Stimulated activated memory B cell treated with anti-CD40 and anti-IgM and Interleukin-4, amounts not matched to agents 10 μg/mL and 1 μg/mL and 100 μg/mL, for 72 hours (primary cell): ENCODE measurements at places on chromosomes 1 and 21.
A peak's percentile ranks its signal among the peaks of the same experiment; 100 is the strongest.

GRCh38 chr1:115879977-115880376 lies 39.1 kb upstream of the NHLH2 start:
- no peak for ATAC-seq

- ATAC-seq: peak; percentile 4
Observed at GRCh38 chr21:45947296-45947695, 34.3 kb upstream of the COL6A1 start.

GRCh38 chr21:25625036-25625435 lies 14.0 kb upstream of the JAM2 start:
- ATAC-seq: no peak

DNA sequence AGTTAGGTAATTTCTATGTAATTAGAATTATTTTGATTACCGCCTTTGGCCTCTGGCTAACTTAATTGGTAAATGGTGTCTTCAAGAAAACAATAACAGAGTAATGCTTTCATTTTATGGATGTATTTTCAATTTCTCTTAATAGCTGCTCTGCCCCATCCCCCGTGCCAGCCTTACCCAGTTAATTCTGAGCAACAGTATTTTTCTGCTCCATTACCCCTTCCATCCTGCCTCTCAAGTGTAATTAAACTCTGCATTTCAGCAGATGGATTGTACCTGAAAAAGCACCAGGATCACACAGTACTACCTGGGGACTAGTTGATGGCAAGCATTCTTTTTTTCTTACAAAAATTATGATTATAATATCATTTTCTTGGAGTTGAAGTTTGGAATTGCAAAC lies 104.2 kb downstream of the KIAA0319L start:
- no peak for ATAC-seq

DNA sequence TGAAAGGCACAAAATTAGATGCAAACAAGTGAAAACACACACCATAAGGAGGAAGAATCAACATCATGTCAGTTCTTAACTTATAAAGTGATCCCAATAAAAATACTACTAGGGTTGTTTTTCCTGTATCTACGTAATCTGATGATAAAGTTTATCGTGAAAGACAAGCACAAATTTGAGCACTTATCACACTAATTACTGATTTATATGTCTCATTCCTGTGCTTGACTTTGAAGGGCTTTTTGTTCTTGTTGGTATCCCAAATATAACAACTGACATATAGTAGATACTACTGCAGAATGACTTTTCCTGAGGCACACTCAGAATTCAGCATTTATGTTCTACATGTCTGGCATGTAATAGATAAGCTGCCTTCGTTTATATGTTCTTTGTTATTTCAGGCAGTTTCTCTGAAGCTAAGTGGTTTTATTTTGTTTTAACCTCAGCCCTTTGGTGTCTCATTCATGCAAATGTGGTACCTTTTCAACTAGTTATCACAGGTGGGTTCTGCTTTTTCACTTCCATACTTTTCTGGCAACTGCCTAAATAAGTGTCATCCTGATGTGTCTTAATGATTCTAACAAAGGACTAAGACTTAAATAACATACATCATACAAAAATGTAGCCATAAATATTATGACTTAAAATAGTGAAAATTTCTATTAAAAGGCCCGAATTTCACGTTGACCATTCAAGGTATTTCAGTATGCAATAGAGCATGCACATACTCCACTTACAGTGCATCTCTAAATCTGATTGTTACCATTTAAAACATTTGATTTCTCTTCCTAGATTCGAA lies 73.2 kb downstream of the LRRC8C start:
- ATAC-seq: peak; percentile 61
